Glutamatergic neuron (in vitro differentiated cells): ENCODE measurements at places on chromosomes 7 and 10.

DNA sequence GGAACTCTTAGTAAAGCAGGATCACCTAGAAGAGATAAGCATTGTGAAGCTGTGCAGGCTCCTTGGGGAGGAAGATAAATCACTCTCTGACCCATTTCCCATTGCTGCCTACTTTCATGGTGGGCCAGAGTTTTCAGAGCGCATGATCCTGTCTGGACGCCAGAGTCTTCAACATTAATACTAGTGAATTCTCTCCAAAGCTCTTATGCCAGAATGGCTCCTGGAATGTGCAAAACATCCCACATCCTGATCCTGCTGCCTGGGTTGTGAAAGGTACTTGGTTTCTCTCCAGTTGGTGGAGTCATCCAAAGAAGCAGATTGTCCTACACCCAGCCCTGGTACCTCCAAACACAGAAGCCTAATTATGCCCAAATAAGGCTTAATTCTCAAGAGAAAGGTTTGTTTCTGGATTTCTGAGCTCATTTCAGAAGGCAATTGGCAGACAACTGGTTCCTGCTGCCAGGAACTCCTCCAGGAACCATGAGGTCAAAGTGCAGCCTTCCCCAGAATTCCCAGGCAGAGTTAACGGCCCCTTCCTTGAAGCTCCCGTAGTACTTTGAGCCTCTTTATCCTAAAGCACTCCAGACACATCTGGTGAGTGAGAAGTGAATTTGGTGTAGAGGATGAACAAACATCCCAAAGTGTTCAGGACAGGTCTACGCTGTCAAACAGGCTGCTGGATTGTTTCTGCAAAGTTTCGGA is 495.2 kb downstream of the PLXNA4 start:
- no peak for DNase-seq

GRCh38 chr7:4849390-4849789 is 12.4 kb downstream of the PAPOLB start:
- DNase-seq = no peak

GRCh38 chr7:52705768-52706167 is 329.7 kb upstream of the POM121L12 start:
- no peak for DNase-seq

DNA sequence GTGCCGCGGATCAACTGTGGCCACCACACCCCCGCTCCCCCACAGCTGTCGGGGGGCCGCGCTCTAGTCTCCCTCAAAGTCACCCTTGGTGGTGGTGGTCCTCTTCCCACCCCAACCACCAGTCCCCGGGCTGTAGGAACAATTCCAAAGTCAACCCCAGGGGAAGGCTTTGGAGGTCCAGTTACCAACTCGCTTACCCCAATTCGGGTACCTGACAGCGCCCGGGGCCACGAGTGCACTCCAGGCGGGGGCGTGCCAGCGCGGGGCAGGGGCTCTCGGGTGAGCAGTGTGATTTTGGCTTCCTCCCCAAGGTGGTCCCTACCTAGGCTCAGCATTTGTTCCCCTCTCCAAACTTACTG is 584 bp upstream of the ZMIZ1 start:
- DNase-seq = no peak

- no peak for DNase-seq
These were observed 920.2 kb downstream of the TYW1 start for GRCh38 chr7:67916571-67917436.

DNA sequence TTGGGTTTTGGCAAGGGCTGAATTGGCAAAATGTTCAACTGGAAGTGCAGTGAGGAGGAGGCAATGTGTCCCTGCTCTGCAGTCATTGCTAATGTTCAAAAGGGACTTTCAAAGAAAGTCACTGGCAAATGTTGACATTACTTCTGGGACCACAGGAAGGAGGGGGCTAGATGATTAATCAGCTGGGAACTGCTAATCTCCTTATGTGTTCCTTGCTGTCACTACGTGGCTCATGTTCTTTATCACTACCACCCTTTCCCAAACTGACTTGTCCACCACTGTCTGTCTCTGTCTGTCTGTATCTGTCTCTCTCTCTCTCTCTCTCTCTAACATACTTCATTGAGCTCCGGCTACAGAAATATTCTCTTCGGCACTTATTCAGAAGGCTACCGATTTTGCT is 86.9 kb upstream of the MTPN start:
- DNase-seq = no peak

DNA sequence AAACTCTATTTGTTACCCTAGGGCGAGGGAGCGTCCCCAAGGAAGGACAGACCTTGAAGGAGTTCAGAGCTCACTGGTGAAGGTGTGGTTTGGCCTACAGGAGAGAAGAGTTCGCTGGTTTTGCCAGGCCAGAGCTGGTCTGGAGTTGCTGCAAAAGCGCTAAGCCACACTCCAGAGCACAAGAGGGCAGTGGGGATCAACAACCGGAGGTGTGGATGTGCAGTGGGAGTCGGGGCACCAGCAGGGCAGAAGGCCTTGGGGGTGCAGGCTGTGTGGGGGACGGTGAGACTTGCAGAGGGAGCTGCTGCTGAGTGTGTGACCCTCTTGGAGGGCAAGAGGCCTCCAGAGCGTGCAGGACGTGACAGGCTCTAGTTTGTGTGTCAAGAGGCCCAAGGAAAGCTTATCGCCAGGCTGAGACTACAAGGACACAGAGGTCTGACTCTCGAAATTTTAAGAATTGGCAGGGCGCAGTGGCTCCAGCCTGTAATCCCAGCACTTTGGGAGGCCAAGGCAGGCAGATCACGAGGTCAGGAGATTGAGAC is 14.3 kb upstream of the CUL1 start:
- DNase-seq = no peak

DNA sequence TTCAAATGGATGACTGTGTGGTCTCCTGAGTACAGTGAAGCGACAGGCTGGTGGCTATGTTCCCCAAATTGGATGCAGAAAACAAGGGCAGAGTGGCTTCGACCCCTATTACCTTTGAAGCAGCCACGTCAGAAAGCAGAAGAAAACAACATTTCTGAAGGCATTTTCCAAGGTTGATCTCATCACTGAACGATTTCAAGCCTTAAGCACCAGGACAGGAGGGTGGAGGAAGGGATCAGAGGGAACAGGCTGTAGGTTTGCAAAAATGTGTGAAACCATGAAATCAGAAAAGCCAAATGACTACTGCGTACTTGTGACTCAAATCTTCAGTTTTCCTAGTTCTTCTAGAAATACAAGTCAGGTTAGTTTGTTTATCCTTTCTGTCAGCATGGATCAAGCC is 181.0 kb upstream of the TMEM106B start:
- no peak for DNase-seq

- no peak for DNase-seq
These were observed 87.3 kb upstream of the BAIAP2L1 start for GRCh38 chr7:98488167-98488566.

- DNase-seq = no peak
These were observed 11.1 kb downstream of the PKD1L1 start for GRCh38 chr7:47937065-47937687.

GRCh38 chr10:113494761-113495160 is 58.1 kb upstream of the HABP2 start:
- no peak for DNase-seq

- no peak for DNase-seq
These were observed 34.7 kb downstream of the GSDME start for GRCh38 chr7:24722386-24723177.

DNA sequence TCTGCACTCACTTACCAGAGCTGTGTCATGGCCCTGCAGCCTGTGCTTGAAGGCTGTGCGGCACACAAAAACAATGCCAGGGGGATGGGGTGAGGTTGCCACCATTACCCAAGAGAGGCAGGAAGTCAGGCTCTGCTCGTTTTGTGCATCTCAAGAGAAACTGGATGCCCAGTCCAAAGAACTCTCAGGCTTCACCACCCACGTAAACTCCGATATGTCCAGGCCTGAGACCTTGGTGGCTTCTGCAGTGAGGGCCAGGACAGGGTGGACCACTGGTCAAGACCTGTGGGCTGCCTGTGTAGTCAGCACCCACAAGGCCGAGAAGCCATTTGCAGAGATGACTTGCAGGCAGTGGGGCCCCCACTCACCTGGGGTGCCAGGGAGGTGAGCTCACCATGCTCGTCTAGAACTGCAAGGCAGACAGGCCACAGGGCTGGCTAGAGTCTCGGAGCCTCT is 54.7 kb upstream of the EBF3 start:
- DNase-seq = no peak

GRCh38 chr10:69801434-69802315 is at the start of gene COL13A1:
Gene COL13A1, plus strand, starts transcription at chr10:69801906. Its CDS starts 518 bp downstream, at chr10:69802424.
- DNase-seq = no peak

GRCh38 chr10:74079936-74080590 is 70.6 kb downstream of the AP3M1 start:
- DNase-seq = no peak

DNA sequence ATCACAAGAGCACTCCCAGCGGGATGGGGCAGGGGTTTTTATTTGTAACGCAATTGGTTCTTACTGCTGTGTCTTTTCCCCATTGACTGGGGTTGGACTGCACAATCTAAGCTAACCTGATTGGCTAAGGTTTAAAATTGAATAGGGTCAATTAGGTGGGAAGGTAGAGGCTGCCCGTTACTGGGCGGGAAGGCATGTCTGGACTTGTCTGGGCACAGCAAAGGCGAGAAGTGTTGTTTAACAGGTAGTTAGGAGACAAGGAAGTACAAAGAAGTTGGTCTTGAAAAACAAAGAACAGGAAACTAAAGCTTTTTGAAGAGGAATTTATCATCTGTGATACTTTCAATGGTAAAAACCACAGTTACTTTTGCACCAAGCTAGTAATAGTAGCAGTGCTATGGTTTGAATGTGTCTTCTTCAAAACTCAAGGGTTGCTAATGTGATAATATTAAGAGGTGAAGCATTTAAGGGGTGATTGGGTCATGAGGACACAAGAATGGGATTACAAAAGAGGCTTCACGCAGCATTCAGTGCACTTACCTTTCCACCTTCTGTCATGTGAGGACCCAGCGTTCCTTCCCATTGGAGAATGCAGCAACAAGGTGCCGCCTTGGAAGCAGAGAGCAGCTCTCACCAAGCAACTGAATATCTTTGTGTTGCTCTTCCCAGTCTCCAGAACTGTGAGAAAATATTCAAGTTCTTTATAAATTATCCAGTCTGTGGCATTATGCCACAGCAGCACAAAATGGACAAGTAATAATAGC is 875.5 kb upstream of the SORCS1 start:
- no peak for DNase-seq

DNA sequence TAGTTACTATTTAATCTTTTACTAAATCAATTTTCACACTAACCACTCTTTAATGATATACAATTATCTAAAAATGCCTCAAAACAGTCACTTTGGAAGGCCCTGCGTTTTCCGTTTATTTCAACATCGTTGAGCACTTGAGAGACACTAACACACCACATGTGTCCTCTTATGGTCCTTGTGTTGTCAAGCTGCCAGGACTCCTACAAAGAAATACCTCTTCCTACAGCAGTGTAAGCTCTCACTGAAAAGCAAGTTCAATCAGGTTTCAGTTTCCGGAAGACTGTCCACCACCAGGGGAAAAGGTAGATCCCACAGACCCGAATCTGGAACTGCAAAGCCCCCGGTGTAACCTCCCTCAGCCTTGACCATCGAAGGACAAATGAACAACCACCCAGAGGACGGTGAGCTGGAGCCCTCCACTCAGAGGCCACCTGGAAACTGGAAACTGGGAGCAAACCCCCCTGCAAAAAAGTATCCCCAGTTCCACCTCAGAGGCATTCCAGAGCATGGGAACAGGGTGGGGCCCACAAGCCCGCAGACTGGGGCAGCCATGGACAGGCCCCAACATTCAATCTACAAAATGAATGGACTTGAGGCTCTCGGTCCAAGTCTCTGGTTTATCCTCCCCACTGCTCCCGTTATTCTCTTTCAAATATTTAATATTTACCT is 37.6 kb downstream of the KCNH2 start:
- DNase-seq = no peak

DNA sequence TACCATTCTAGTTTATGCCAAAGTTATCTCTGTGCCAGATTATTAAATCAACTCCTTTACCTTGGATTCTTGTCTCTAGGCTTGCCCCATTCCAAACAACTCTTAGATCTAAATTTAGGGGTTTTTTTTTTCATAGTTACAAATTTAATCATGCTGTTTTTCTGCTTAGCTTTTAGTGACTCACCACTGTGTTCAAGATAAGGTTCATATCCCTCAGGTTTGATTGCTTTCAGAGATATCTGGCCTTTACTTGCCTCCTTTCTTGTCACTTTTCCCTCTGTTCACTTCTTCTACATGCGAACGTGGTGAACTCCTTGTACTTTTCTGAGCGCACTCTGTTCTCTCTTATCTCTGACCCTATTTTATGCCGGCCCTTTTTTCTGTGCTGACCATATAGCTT is 78.2 kb downstream of the VPS50 start:
- no peak for DNase-seq

- no peak for DNase-seq
These were observed 99.2 kb downstream of the DLG5 start for GRCh38 chr10:77827366-77827765.

GRCh38 chr10:124025660-124026588 is 67.5 kb downstream of the CHST15 start:
- DNase-seq = no peak

GRCh38 chr10:44415121-44415520 is 30.2 kb upstream of the CXCL12 start:
- no peak for DNase-seq

GRCh38 chr7:104956753-104957450 is 57.1 kb upstream of the KMT2E start:
- DNase-seq = no peak

- no peak for DNase-seq
These were observed 517 bp downstream of the SRGN start for GRCh38 chr10:69088471-69088769.

DNA sequence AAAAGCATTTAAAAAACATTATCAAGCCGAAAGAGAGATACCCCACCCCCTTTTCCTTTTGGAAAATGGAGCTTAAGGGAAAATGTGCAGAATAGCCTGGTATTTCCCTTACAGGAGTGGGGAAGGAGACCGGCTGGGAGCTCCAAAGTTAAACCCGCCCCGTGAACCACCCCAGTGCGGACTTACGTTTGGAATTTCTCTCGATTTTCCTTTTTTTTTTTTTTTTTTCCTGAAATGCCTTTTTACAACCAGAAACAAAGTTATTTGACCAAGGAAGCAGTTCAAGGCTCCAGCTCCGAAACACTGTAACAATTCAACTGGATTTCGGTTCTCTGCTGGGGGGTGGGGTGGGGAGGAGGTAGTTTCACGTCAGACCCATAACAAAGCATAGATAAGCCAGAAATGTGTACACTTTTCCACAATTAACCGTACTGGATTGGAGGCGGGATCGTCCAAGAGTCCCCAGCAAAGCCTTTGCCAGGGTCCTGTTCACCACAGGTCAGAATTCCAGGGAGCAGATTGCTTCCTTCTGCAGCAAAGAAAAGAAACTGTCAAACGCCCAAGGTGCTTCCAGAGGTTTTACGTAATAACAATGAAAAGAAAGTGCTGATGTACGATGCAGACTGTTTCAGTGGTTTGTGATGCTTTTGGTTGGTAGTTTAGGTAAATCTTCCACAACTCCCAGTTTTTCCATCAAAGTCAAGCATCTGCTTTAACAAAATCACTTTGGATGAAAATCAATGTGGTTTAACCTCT is 6.7 kb downstream of the SKIDA1 start:
- DNase-seq = no peak

GRCh38 chr7:76191783-76192240 is 9.9 kb upstream of the SRRM3 start:
- peak; percentile 31 for DNase-seq

GRCh38 chr7:130925136-130925794 is 191.3 kb upstream of the KLF14 start:
- no peak for DNase-seq
